Hepatocyte (in vitro differentiated cells): ENCODE measurements at places on chromosomes 2 and 18.

- DNase-seq, result no peak
These were observed 14.4 kb upstream of the MRPL19 start for GRCh38 chr2:75632091-75632701.

DNA sequence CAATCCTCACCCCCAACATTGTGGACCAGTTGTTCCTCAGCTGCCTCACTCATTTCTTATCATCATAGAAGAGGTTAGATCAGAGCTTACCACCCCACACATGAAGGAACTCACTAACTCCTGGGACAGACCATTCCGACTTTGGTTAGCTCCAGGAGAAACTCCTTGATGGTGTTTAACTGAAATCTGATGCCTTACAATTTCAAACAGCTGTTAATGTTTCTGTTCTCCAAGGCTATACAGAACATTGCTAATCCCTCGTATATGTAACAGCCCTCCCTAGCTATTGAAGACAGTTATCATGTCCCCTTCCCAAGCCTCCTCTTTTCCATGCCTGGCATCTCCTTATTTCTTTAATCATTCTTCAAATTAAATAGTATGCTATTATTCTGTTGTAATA, 14.8 kb downstream of the ERBB4 start:
- DNase-seq, result no peak

DNA sequence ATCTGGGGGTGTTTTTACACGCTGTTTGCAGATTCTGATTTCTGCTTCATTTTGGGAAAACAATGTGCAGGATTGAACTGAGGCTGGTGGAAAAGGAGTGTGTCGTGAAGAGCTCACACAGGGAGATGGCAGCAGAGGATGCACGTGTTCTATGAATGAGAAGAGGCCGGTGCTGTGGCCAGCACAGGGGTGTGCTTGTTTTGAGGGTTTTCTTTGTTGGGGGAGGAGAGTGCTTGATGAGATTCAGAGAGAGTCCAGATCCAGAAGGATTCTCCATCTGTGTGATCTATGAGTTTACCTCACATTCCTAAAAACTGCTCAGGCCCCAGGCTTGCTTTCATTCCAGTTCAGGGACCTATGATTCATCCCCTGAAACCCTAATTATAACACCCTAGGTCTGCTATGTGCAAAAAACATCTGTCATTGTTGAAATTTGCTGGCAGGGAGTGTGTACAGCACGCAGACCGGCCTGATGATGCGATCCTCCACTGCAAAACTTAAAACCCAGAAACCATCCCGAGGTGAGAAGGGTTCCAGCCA, 12.1 kb downstream of the TGFA start:
- no peak for DNase-seq

- DNase-seq, result no peak
These were observed 555.9 kb upstream of the VRK2 start for GRCh38 chr2:57490741-57491140.

DNA sequence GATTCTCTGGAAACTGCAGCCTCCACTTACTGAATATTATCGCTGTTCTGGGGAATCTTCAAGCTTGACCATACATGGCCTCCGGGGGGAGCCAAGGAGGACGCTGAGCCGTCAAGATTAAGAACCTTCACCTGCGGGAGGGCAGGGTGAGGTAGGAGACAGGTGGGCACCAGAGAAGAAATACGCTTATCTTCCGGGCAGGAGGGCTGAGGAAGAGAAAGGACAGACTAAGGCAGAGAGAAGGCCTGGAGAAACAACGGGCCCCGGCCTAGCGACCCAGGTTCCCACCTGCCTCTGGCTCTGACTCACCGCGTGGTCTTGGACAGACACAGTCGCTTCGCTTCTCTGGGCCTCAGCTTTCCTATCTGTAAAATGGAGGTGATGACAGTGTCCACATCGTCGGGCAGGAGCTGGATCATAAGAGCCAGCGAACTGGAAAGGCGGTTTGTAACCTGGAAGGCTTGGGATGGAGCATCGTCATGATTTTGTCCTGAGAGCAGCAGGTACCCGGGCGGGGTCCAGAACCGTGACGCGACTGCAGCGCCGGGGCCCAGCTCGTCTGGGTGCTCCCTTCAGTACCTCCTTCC, 659 bp downstream of the ZNF142 start:
- DNase-seq, result peak; percentile 77

GRCh38 chr18:75450906-75451305, 23.4 kb upstream of the SMIM21 start:
- DNase-seq, result no peak

DNA sequence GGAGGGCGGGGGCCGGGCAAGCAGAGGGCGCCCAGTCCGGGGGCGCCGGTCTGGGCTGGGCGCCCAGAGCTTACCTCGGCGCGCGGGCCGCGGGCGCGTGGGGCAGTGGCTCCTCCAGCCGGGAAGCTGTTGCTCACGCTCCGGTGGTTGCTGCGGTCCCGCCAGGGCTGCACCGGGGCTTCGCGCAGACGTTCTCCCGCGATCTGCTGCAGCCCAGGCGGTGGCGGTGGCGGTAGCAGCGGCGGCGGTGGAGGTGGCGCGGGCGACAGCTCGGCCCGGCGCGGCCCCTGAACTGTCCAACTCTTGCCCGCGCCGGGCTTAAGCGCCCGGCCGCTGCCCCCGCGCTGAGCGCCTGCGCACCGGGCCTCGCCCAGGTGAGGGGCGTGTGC, 391 bp downstream of the ZNF385B start:
- peak; percentile 49 for DNase-seq

GRCh38 chr2:110772383-110772755, 40.0 kb downstream of the ACOXL start:
- DNase-seq, result no peak

- no peak for DNase-seq
These were observed 334.4 kb upstream of the DLGAP1 start for GRCh38 chr18:4789506-4789905.

GRCh38 chr2:209702775-209703174, 68.9 kb upstream of the UNC80 start:
- DNase-seq, result no peak

DNA sequence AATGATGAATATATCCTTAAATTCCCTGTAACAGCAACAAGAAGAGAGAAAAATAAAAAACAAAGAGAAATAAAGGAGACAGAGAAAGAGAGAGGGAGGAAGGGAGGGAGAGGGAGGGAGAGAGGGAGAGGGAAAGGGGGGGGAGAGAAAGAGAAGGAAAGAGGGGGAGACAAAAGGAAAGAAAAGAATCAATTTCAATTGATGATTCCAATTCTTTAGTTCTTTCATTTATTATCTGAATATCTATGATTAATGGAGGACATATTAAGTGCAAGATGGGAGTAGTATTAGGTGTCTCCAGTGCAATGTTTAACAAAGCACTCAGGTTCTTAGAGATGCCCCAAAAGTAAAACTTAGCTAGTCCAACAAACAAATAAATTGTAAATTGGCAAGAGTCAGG, 97.2 kb upstream of the DPP10 start:
- no peak for DNase-seq
